Activated T-helper 1 cell treated with Interleukin-2 at 50 U/mL for 16 hours (primary cell): ENCODE measurements at places on chromosomes 1 and 21.

DNA sequence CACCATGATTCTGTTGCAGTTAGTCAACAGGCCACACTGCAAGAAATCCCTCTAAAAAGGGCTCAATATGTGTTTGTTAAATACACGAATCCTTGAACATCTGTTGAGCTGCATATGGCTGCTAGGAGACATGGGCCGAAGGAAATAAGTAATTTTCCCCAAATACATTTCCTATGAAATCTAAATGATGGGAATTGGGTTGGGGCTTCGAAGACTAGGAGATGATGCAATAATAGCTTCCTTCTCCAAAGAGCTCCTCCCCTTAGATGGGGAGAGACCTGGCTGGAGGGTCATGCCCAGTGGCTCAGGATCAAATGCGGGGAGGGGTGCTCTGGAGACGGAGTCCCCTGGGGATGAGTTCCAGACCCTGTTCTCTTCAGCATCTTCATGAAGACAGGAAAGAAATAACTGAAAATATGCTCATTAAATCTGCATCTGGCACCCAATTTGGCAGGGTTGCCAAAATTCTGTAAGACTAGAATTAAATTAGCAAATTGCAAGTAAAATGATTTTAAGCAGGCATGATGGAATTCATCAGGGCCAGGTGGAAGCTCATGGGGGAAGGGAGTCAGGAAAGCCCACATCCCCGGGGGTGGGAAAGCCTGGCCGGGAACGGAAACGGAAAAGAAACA is 165.0 kb upstream of the EDN2 start:
- no peak for DNase-seq

DNA sequence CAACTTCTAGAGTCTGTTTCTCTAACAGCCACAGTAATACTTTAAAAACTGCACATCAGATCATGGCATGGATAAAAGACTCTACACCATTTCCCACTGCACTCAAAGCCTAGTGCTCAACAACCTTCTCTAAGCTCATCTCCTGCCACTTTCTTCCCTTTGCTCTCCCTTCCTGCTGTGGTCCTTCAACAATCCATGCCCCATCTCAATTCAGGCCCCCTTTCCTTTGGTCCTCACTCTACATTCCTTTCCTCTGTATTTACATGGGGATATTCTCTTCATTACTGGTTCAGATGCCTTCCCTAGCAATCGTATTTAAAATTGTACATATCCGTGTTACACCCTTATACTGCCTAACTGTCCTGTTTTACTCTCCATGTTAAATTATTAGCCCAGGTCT is 19.0 kb downstream of the SOD1 start:
- no peak for DNase-seq

- DNase-seq = no peak
These were observed 14.7 kb downstream of the TMCO1 start for GRCh38 chr1:165753934-165754333.

GRCh38 chr1:198088360-198089071 is 68.3 kb upstream of the NEK7 start:
- DNase-seq = no peak

- no peak for DNase-seq
These were observed 46.6 kb downstream of the PLD5 start for GRCh38 chr1:242477944-242478343.

DNA sequence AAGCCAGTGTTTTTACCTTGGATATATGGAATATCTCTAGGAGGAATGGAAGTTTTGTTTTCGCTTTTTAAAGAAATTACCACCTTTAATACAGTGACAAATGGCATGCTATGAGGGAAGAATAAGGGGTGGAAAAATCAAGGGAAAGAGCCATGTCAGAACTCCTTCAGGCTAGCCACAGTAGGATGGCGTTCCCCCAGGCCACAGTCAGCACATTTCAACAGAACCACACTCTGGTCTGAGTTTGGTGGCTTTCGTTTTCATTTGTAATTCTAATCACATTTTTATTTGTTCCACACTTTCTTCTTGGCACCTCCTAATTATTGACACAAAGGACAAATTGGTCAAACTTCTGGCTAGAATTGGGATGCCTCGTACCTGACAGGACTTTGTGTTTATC is 60.3 kb upstream of the RCOR3 start:
- DNase-seq = no peak

GRCh38 chr1:1422465-1423244 is 1.6 kb upstream of the ANKRD65 start:
- no peak for DNase-seq

DNA sequence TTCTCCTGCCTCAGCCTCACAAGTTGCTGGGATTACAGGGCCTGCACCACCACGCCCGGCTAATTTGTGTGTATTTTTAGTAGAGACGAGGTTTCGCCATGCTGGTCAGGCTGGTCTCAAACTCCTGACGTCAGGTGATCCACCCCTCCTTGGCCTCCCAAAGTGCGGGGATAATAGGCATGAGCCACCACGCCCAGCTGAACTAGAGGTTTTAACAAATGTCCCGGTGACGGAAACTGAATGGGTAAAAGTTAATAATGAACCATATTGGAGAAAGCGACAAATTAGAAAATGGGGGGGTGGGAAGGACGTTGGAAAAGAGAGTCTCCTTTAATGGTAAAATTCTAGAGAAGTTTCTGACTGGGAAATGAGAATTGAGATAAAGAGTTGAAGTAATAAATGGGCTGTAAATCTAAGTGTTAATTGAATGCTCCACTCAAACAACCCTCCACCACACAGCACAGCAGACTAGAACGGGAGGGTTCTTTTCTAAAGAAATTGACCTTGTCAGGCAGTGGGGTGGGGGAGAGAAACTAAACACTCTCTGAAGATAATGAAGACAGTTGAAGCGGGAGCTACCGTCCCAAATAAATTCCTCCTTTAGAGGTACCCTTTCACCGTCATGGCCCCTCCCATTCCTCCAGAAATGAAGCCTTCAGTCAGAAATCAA is 46.9 kb upstream of the PUM1 start:
- DNase-seq = no peak

GRCh38 chr1:208803011-208803811 is 559.0 kb upstream of the PLXNA2 start:
- DNase-seq = no peak

DNA sequence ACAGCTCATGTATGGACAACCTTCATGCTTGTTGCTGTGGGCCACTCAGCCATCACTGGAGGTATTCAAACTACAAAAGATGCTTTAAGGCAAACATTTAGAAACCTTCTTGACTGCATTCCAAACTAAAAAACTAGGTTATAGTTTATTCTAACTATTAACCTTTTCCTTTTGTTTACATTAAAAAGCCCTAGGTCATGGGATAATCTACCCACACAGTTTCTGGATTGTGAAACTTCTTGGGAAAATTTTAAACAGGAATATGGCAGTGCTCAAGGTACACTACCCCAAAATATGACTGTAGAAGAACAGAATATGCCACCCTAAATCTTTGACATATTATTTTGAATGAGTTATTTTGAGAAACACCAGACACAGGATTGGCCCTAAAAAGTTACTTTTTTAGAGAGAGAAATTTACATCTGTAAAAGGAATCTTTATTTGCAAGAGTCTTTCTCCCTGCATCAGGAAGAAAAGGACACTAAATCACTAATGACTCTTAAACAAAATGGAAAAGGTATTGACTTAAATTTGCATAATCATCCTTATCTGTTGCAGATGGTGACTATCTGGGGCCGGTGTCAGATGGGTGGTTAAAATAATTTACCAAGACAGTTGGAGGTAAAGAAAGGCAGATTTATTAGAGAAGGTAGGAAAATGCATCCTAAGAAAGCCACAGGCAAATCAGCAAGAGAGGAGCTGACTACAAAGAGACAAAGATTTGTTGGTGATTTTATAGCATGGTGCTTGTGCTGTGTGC is 25.1 kb upstream of the NUF2 start:
- DNase-seq = no peak

GRCh38 chr1:6486433-6487011 is 4.9 kb downstream of the PLEKHG5 start:
- peak; percentile 72 for DNase-seq

- no peak for DNase-seq
These were observed 7.8 kb upstream of the CDK18 start for GRCh38 chr1:205496661-205497060.

GRCh38 chr1:116106646-116107045 is 4.6 kb upstream of the MAB21L3 start:
- no peak for DNase-seq

GRCh38 chr1:54750596-54750995 is 13.7 kb downstream of the PARS2 start:
- DNase-seq = no peak

GRCh38 chr21:39121600-39122355 is 61.5 kb downstream of the PSMG1 start:
- no peak for DNase-seq
